IMR-90 (cell line): ENCODE measurements at places on chromosomes 2 and 18.
A peak's percentile ranks its signal among the peaks of the same experiment; 100 is the strongest.

DNA sequence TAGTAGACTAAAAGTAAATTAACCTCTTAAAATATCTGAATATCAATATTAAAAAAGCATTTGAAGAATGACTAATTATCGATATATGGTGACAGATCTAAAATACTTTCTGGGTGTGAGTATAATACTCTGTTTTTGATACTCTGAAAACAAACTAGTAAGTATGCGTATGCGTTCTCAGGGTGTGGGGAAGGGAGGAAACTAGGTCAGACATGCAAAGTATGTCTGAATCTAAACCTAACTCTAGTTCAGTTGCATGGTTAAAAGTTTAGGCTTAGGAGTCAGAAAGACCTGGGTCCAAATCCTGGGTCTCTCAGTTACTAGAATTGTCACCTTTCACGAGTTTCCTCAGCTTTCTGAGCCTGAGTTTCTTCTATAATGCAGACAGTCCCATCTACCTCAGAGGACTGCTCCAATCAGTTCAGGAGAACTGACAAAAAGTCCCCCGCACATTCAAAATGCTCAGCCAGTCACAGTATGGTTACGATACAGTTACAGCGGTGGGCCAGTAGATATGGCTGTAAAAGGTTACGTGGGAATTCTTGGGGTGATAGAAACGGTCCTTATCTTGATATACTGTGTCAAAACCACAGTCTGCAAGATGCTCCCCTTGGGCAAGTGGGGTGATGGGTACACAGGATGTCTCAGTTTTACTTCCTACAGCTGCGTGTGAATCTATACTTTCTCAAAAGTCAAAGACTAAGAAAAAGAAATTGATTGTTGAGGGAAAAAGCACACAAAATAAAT lies 29.2 kb downstream of the UNC50 start:
- DNase-seq, result no peak

DNA sequence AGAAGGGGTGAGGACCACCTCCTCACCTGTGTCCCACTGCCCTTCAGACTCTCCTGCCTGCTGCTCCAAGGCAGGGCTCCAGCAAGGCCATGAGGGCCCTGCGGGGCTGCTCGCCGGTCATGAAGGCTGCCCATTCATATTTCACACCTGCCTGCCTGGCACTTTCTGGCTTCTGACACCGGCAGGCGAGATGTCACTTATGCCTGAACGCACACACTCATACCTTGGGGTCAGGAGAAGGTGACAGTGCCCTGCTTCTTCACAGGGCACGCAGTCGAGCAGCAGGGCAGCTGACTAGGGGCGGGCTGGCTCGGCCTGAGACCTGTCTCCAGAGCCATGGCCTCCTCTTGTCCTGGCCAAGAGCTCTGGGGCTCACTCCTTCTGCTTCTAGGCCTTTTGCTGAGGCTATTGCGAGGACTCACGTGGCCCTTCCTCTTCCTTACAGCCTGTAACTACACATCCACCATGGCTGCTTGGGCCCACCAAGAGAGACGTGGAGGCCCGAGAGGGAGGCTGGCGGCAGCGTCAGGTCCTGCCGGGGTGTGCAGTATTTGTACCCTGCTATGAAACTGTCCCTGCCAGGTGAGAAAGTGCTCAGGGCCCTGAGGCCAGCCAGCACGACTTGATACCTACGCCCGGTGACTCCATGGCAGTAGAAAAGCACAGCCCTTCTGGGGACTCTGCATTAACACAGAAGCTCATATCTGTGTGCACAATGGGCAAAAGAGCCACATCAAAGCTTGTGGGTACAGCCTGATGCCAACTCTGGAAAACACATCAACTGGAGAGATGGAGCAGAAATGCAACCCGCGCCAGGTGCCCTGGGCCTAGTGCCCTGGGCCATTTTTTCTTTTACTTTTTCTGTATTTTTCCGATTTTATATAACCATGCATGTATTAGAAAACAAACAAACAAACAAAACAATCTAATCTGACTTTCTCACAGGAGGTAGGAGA lies 30.6 kb downstream of the HS6ST1 start:
- DNase-seq, result no peak

GRCh38 chr18:55864281-55864680 lies 276.3 kb upstream of the TCF4 start:
- DNase-seq, result no peak

GRCh38 chr2:39160982-39161381 lies 40.1 kb upstream of the SOS1 start:
- DNase-seq, result peak; percentile 28

GRCh38 chr18:55433140-55433539 lies 154.9 kb downstream of the TCF4 start:
- DNase-seq, result no peak

DNA sequence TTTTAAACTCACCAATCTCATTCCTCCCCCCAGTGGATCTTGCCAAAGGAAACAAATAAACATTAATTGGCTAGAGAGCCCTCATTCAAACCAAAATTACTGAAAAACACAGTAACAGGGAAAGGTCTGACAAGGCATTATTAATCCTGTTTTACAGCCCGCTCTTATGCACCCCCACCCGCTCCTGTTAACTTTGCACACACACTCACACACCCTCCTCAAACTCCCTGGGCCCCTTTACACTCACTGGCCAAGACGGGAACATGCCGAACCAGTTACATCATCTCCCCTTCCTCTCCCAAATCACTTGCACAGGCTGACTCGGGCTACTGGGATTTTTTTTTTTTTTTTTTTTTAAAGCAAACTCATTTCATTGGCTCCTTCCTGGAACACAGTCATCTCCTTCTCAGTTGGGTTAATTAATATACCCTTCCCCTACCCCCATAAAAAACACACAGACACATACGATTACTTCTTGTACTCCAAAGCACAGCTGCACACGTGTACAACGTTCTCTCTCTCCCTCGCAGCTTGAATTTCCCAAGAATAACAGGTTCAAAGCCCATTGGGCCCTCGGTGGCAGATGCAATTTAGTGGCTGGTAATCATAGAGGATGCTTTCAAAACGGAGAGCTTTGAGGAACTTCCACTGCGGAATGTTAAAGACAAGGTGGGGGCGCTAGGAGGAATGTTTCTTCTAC lies 31.8 kb downstream of the KLF7 start:
- peak; percentile 89 for DNase-seq

GRCh38 chr2:239579081-239579480 lies 178.3 kb upstream of the HDAC4 start:
- DNase-seq, result no peak

DNA sequence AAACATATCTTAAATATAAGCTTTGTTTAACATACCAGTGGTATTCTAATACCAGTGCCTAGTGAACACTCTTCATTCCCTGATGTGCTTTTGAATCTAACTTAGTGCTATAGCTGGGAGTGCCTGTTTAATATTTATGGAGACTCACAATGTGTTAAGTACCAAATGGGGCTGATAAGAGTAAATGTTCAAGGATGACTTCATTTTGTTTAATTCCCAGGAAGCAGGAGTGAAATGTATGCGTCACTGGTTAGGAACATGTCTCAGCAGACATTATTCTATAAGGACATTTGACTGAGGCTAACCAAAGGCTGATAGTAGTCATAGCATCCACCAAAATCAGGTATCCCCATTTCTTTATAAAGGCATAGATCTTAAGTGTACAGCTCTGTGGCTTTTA lies 31.7 kb upstream of the LINC00305 start:
- DNase-seq, result no peak

GRCh38 chr2:39730276-39730675 lies 48.8 kb downstream of the THUMPD2 start:
- no peak for DNase-seq

- DNase-seq, result no peak
Measured at GRCh38 chr18:39424261-39424660, 1858.7 kb upstream of the CELF4 start.

DNA sequence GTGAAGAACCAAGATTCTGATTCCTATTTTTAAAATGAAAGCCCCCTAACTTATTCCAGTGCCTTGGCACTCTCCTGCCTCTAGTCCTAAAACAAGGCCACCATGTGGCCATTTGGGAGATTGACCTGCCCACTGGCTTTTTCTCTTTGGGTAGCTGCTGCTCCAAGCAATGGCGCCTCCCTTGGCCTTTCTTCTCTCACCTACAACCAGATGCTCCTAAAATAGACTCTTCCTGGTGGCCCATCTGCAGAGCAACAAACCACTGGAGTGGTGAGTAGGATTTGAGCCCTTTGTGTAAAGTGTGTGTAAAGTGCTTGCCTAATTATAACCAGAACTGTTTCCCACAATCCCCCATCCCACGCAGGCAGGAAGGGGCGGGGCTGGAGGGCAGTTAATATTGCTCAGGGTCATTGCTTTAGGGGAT lies 114.2 kb downstream of the FHOD3 start:
- DNase-seq, result peak; percentile 19
